ENCODE measurements at places on chromosomes 6 and 20. TPM values are rescaled to one million over a fixed set of nuclear protein-coding genes. Genes with fewer than 3 reads are reported as not detected.

The CALHM4 gene
- total RNA-seq: not detected

GRCh38 chr20:16479666-16480065, 93.6 kb downstream of the KIF16B start:
- DNase-seq: peak; percentile 28

DNA sequence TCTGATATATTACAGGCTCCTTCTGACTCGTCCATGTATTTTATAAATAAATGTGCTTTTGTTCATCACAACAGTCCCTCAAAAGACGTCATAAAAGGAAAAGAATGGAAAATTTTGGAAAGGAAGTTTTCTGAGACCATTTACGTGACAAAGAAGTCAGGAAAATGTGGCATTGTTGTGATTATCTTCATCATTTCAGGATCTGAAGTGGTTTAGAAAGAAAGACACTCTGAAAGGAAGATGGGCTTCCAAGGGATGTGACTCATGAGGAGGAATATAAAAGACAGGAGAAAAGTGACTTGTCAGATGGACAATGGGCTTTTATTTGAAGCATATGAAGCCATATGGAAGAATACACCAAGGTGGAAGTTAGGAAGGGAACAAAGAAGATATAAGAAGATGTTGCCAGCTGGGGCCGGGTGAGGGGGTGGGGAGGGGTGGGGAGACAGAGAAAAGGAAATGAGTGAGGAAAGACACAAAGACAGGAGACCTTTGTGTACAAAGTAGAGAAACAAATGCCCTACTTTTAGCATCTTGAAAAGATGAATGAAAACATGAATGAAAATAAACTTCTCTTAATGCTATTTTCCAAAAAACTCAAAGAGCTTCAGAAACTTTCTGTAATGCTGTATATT, 190.3 kb upstream of the PREP start:
- DNase-seq: peak; percentile 59

The LAMA4 gene
- 29.7 TPM for total RNA-seq

DNA sequence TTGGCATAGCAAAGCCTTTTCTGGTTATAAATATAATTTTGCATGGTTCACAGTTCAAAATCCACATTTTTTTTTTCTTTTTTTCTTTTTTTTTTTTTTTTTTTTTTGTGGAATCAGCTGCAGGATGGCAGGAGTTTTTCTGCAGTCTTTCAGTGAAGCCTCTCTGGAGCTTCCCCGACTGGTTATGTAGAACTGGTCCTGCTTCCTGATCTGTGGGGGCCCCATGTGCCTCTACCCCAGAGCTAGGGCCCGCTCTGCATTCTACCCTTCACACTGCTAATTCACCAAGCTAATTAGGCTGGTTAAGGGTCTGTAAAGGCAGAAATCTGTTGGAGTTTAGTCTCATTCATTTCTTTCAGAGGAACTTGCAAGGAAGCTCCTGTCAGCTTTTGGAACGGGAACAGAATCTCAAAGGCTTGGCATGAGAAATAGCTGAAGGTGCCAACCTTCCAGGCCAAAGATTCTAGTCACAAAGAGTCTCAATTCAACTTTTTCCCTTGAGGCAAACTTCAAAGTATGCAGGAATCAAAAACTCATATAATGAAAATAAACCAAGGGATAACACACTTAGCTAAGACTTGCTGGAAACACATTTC, 45.5 kb downstream of the HMGN3 start:
- DNase-seq: no peak

The SRMS gene
- total RNA-seq: not detected

GRCh38 chr6:143516690-143517446, 5.3 kb upstream of the FUCA2 start:
- no peak for DNase-seq

DNA sequence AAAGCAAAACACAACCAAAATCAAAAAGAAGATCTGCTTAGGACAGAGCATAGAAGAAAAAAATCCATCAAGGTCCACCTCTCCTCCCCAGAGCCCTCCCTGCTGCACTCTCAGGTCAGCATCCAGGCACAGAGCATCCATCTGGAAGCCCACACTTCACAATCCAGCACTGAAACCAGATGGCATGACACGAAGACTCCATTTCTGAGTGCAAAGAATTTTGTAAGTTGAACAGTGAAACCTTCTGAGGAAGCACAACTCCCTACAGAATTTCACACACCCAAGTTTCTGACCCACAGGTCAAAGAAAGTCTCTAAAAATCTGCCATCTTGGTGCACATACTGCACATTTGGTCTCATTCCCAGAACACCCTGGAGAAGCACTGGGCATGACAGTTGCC, 128.8 kb upstream of the STXBP5 start:
- DNase-seq: no peak

The MEP1A gene
- not detected for total RNA-seq

DNA sequence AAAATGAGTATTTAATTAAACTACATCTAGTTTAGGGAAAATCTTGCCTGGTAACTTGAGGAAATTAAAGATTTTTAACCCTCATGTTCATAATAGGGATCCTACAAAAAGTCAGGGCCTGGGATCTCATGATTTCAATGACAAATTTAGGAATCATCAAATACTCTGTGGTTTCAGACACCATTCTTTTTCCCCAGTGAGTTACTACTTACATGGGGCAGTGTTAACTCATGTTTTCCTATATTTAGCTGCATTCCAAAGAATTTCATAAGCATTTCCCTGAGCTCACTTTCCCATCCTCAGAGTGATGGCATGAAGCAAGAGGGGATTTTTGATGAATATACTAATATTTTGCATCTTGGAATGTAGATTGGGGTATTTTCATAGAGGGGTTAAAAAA, 321.7 kb downstream of the CENPW start:
- DNase-seq: peak; percentile 87

DNA sequence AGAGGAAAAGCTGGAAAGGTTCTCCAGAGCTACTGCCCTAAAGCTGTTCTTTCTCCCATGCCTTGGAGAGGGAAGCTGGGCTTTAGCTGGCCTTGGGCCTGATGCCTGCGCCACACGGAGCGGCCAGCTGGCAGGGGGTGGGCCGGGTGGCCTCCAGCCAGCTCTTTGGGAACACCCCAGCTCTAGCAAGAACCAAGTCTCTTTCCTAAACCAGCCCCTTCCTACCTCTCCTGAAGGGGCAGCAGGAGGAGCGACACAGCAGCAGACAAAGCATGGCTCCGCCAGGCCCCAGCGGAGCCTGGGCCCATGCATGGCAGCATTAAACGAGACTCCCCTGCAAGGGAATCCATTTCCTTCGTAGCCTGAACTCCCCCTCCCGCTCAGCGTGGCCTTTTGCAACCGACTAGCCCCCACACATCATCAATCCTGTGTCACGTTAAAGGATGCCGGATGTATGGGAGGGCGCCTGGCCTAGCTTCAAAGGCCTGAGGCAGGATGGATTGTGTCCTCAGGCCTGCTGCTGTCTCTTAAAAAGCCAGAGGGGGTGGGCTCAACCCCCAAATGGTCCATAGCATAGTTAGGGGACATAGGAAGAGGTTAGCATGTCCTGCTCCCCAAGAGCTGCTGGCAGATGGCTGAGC, 14.0 kb downstream of the MRPS18A start:
- peak; percentile 24 for DNase-seq

DNA sequence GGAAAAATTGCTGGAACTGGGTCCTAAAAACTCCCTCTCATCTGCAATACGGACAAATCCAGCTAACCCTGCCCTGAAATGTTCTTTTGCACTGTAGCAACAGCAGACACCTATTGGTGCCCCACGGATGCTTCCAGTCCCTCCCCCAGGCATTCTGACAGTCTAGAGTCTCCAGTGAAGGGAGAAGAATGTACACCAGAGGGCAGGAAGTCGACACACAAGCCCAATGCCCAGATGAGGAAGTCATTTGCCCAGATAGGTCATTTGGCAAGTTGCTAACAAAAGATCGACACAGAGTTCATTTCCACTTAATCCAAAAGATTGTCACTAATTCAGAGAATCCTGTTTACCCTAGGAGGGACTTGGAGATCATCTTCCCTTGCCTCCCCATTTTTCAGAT, 293.0 kb upstream of the PRDM1 start:
- DNase-seq: no peak

GRCh38 chr6:35640017-35640664, 48.6 kb downstream of the FKBP5 start:
- DNase-seq: peak; percentile 62

The CCM2L gene
- total RNA-seq: not detected

DNA sequence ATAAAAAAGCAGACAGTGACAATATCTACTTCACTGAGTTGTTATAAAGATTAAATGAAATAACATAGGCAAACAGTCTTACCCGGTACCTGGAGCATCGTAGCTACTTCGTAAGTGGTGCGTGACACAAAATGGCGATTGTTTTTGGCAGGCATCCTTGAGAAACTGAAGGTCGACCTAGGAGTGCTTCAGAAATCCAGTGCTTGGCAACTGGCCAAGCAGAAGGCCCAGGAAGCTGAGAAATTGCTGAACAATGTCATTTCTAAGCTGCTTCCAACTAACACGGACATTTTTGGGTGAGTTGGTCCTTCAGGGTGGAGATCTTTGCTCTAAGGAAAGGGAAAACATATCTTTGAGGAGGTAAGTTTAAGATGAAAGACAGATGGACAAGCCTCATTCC, 4.8 kb downstream of the BPIFA2 start:
- DNase-seq: no peak

GRCh38 chr6:48775157-48775556, 664.2 kb upstream of the PTCHD4 start:
- DNase-seq: peak; percentile 36

GRCh38 chr6:157019733-157020132, 242.6 kb downstream of the ARID1B start:
- DNase-seq: peak; percentile 26

- DNase-seq: peak; percentile 23
These were observed 1.5 kb downstream of the TP53INP2 start for GRCh38 chr20:34705397-34706301.

- DNase-seq: no peak
These were observed 31.3 kb downstream of the KCNK5 start for GRCh38 chr6:39197922-39198500.

DNA sequence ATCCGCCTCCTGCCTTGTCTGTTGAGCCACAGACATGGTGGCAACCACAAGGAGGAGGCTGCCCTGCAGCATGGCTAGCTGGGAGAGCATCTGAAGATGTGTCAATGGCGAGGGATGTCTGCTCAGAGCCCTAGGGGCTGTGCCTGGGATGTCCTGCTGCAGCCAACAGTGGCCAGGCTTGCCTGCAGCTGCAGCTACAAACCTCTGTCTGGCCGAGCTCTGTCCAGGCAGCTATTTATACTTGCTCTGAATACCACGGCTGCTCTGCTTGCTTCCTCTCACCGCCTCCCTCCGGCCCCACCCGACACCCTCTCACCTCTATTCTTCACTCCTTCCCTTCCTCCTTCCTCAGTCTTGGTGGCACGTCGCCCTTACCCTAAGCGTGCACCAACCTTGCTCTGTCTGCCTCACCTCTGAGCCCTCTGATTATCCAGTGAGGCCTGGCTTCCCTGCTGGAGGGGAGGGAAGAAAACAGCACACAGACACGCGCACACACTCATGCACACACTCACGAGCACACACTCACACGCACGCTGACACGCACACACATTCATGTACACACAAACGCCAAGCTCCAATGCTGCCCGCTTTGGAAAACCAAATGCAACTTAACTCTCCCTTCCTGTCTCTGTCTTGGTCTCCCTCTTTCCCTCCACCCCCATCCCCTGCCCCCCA, at the start of gene ANGPT4:
TSS of gene ANGPT4 (minus strand) at position 210 of the 675 bp plus-strand sequence. CDS start at position 90, 120 bp downstream.
- DNase-seq: no peak

DNA sequence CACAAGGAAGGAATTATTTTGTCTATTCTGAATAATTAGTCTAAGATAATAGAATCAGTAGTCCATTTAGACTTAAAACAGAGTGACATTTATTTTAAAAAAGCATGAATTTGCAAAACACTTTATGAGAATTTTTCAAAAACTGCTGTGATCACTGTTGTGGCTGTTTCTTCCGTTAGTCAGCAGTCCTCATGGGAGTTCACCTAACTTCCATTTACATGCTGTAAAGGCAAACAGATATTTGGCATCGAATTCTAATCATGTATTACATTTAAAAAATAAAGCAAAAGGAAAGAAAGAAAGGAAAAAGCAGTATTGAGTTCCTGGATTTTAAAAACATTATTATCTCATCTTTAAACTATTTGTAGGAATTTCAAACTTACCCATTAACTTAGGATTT, 111.8 kb downstream of the MTHFD1L start:
- no peak for DNase-seq

DNA sequence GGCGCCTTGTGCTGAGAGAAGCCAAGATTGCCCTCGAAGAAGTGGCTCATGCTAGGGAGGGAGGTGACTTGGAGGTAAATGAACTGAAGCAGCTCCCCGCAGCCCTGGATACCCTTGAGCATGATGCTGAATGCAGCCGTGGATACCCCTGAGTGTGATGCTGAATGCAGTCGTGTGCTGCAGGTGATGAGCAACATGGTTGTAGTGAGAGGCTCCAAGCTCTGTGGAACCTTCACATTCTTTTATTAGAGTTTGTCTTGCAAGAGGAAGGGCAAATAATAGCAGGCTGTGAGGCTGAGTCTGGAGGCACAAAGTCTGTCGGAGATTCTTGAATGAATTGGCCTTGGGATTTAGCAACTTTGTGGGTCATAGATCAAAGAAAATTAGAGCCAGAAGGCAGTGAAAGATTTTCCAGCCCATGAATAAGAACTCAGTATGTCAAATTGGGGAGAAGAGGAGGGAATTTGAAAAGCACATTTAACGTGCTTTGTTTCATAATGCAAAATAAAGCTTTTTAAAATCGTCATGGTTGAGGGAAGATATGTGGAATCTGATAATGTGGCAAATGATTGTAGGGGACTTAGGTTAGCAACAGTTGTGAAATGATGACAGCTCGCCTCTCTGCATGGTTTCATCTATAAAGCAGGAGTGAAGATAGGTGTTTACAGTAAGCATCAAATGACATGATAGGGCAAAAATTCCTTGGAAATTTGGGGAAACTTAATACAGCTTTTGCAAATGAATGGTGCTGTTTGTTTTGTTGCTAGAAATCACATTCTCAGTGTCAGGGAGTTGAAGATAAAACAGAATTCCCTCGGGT, 120.1 kb upstream of the TIAM2 start:
- DNase-seq: no peak

DNA sequence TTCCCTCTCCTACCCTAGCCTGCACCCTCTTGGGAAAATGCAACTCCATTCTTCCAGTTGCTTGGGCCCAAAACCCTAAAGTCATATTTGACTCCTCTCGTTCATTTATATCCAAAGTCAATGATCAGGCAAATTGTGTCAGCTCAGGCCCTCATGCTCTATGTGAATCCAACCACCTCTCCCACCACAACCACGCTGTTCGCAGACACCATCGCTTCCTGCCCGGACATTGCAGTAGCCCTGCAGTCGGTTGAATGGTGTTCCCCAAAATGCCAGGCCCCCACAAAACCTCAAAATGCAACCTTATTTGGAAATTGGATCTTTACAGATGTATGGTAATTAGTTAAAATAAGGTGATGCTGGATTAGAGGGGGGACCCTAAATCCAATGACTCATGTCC, 98.3 kb downstream of the PREX1 start:
- no peak for DNase-seq

Measured in IMR-90 (cell line).